ENCODE measurements at places on chromosomes 2 and 18.

GRCh38 chr18:69628774-69629359, 228.2 kb downstream of the DOK6 start:
- DNase-seq, result no peak

GRCh38 chr2:229454934-229455631, 184.0 kb upstream of the PID1 start:
- no peak for DNase-seq

GRCh38 chr2:7697052-7697451, 779.8 kb downstream of the RNF144A start:
- DNase-seq, result no peak

DNA sequence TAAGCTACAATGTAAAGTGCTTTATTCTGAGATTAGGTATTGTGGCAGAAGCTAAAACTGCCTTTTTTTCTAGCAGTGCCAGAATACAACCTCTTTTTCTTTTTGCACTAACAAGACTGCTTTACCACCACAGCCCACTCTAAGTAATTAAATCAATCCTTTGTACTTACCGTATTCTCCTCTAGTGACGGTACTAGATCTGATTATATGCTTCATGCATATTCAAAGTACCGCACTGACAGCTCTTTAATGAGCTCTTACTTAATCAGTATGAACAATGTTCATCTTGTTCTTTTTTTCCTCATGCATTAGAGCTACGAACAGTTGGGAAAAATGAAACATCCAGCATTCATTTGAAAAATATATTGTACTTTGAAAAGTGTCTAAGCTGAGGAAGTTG, 16.1 kb upstream of the OTX1 start:
- no peak for DNase-seq

Data from activated CD4-positive, alpha-beta T cell treated with anti-CD3 and anti-CD28 coated beads, Interleukin-10, Interleukin-2, amounts not matched to agents 100 ng/mL and 50 ng/mL, durations not matched to agents 16 hours and 8 hours (primary cell).